Stimulated activated CD8-positive, alpha-beta memory T cell treated with anti-CD3 and anti-CD28 coated beads, Interleukin-12 subunit alpha, Interleukin-12 subunit beta, amount 100 ng/mL, for 1 hour (primary cell): ENCODE measurements at places on chromosomes 4 and X.

GRCh38 chr4:102027961-102028360 is 237.4 kb downstream of the BANK1 start:
- no peak for DNase-seq

GRCh38 chr4:88230969-88231771 is 53.2 kb downstream of the PPM1K start:
- DNase-seq = no peak

DNA sequence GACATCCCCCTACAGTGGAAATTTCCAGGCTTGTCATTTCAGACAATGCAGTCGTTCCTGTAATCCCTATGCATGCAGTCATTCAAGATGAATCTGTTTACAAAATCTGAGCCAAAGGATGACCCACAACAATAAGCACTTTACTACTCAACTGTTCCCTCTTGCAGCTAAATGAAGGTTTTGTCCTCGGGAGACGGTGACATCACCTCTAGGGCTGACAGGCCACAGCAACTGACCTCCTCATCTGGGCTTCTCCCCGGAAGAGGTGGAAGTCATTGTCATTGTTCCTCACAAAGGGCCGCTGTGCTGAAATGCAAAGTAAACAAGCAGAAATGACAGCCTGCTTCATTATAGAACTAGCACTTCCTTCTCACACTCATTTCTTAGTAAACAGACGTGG is 29.2 kb downstream of the CLRN2 start:
- DNase-seq = no peak

- DNase-seq = no peak
Measured at GRCh38 chr4:74944354-74944793, 11.5 kb downstream of the PARM1 start.

GRCh38 chr4:10096201-10096977 is 20.2 kb downstream of the WDR1 start:
- DNase-seq = peak; percentile 69

DNA sequence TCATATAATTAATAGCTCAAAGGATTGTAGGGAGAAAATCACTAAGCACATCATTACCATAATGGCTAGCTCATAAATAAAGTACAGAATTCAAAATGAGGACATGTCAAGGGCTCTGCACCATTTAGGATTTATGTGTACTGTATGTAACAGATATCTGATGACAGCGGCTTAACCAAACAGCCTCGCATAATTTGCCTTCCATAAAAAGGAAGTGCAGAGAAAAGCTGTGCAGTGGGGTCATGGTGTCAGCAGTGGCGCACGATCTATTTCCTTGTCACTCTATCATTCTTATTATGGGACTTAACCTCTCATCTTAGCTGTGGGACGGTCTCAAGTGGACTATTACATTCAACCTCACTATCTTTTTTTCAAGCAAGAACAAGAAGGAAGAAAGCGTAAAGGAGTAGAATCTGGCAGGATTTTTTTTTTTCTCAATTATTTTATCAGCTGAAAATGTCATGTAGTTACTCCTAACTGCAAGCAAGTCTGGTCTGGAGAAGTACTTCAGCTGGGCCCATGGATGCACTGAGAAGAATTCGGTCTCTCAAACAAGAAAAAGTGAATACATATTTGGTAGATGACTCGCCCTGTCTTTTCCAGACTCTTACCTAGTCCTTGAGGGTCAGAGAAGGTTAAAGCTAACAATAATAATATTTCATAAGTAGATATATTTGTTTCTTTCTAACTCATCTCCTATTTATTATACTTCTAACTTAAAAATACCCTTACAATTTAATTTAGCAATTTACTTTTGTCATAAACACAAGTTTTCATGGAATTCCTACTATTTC is 94.6 kb downstream of the COX18 start:
- DNase-seq = no peak
